ENCODE measurements at places on chromosomes 7 and 10.
A peak's percentile ranks its signal among the peaks of the same experiment; 100 is the strongest.

GRCh38 chr7:149050941-149051340 is 22.6 kb upstream of the PDIA4 start:
- DNase-seq, result no peak

DNA sequence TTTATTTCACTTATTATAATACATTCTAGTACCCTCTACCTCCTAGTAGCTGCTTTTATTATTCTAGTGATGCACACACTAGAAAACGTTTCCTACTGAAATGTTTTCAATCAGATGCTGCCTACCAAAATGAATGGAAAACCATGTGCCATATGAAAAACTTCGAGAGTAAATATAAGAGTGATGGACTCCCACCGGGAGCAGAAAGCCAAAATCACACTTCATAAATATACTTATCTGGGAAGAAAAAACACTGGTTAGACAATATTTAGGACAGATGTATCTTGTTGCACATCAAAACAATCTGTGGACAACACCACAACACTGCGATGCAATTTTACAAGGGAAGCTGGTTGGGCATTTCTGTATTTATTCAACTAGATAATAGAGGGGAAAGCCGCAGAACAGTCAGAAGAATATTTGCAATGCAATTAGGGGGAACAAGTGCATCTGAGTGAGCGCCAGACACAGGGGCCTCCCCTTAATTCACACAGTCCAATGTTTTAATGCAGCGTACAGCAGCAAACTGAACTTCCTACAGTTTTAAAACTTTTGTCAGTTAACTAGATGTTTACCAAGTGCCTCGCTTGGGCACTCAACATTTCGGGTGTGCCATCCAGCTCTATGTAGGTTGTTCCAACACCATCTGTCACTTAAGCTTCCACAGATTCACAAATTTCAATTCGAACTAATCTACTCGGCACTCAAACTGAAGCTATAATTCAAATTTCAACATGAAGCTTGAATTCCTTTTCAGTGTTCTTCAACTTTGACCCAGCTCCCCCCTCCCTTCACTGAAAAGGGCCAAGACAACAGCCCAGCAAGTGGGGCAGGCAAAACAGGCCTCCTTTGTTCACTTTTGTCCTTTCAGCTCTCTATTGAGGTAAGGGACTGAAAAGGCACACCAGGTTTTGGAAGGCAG is 7.4 kb downstream of the NRCAM start:
- DNase-seq, result peak; percentile 9

GRCh38 chr7:99380823-99381663 is 6.5 kb downstream of the ARPC1B start:
- no peak for DNase-seq

DNA sequence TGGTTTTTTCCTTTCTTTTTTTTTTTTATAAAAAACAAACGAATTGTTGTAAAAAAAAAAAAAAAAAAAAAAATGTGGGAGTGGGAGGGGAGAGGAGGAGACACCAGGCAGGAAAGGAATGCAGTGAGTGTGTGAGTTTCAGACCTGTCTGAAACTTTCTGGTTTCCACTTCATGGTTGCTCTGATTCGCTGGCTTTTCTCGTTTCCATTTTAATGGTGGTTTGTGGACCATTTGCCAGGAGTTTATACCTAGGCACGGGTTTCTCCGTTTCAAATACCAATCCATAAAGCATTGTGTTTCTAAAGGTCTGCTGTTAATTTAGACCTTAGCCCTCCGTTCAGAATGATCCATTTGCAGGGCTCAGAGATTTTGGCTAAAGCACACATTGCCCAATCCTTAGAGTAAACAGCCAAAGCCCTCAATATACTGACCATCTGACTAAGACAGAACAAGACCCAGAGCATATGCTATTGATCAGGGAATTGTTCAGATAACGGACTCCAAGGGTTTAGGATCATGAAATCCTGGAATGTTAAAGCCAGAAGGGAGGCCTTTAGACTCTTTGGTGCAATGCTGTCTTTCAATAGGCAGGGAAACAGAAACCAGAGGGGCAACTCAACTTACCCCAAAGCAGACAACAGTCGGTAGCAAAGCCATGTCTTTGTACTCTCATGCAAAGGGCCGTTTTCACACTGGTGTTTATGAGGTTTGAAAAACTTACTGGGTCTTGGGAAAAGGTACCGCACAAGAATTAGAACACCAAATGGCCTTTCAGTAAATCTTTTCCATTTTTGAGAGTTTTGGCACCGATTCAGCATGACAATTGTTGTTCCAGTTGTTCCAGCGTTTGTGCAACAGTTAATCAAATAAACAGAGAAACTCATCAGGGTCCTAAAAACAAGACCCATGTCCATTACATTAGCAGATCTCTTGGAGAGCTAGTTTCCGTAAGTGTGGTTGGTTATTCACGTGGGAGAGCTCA is 94.3 kb upstream of the AGBL3 start:
- DNase-seq, result no peak

- DNase-seq, result no peak
These were observed 70.4 kb upstream of the MDFIC start for GRCh38 chr7:114851406-114852061.

- no peak for DNase-seq
These were observed 36.6 kb upstream of the LRRC18 start for GRCh38 chr10:48976196-48976595.

DNA sequence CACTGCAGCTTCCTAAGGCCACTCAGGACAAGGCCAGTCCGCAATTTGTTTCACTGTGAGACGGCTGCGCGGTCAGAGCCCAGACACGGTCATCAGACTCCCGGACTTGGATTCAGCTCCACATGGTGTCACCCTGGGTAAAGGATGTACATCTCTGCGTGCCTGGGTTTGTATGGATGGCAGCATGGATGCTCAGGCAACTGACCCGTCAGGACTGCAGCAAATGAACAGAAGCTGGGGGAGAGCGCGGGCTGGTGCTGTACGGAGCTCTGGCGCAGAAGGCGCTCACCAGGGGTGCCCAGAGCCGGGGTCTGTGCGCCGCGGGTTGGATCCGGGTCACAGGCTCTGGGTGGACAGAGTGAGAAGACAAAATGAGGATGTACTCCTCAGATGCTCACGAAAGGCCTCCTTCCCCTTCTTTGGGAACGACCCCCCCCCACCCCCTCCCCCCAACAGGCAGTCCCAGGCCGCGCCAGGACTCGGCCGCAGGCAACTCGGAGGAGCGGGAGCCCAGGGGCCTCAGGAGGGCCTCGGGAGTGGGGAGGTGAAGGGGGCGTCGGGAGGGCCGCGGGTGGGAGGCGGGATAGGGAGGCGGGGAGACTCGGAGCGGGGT is 92.4 kb downstream of the CXCL12 start:
- DNase-seq, result no peak

DNA sequence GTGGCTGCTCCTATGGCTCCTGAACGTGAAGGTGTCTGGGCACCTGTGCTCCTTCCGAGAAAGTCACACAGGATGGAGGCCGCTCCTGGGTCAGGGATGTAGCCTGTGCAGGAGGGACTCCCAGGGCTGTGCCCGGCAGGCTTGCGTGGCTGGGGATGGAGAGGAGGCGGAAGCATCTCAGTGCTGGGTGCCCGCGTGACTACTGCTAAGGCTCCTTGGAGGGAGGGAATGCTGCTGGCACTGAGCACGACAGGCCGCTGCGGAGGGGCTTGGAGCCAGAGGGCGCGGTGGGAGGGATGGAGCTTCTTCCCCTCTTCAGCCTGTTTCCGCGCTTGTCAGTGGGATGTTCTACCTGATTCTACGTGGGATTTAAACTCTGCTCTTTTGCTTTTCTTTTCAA is 35.0 kb downstream of the ADCY1 start:
- DNase-seq, result no peak

GRCh38 chr7:6551016-6551511 is at the start of gene GRID2IP:
TSS of gene GRID2IP (minus strand) at chr7:6551461. CDS start at chr7:6551436, 25 bp downstream.
- DNase-seq, result no peak

- DNase-seq, result no peak
These were observed at the start of gene RELN for GRCh38 chr7:103989200-103989784. TSS of gene RELN (minus strand) at chr7:103989658. CDS start at chr7:103989356, 302 bp downstream.

- DNase-seq, result no peak
These were observed 10.6 kb downstream of the CABCOCO1 start for GRCh38 chr10:61673360-61673759.

- DNase-seq, result no peak
These were observed 108.6 kb downstream of the ADARB2 start for GRCh38 chr10:1628757-1629156.

GRCh38 chr7:18499407-18500177 is 4.0 kb downstream of the HDAC9 start:
- DNase-seq, result no peak

- DNase-seq, result no peak
These were observed 77.6 kb upstream of the JAZF1 start for GRCh38 chr7:28258240-28258639.

DNA sequence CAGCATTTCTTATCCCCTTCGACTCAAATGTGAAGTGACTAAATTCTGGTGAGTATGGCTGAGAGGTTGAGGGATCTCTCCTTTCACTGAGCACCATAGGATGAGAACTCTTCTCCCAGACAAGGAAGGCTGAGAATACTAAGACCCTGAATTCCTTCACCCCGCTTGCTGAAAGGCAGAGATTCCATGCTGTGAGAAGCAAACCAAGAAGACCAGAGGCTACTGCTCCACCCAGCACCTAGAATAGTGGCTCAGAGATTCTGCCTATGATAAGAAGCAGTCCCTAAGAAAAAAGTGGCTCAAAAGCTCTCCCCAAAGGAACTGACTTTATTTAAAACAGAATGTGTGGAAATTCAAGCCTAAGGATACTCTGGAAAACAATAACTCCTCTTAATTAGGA is 26.7 kb upstream of the WNT2 start:
- DNase-seq, result no peak
